Activated gamma-delta T cell (primary cell): ENCODE measurements at places on chromosomes 1 and 21.

- DNase-seq: no peak
These were observed at the start of gene TFF3 for GRCh38 chr21:42315296-42315891. TFF3 (minus strand) TSS chr21:42315409; CDS start chr21:42315374, 35 bp downstream.

DNA sequence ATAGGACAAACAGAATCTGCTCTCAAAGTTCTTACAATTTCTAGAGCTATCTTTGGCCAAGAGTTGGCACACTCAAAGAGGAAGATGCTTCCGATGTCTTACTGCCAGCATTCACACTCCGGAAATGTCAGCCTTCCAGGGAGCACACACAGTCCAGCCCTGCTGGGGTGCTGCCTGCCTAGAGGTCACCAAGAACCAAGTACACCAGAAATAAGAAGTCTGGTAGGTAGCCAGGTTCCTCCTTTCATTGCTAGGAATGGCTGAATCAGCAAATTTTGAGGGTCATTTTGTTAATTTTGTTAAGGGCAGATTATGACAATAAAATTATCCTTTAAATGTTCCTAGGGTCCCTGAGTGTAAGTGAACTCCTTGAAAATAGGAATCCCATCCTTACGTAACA is 77.5 kb downstream of the PLPP3 start:
- no peak for DNase-seq

- DNase-seq: no peak
These were observed 234.8 kb downstream of the GPR52 start for GRCh38 chr1:174682419-174683008.

DNA sequence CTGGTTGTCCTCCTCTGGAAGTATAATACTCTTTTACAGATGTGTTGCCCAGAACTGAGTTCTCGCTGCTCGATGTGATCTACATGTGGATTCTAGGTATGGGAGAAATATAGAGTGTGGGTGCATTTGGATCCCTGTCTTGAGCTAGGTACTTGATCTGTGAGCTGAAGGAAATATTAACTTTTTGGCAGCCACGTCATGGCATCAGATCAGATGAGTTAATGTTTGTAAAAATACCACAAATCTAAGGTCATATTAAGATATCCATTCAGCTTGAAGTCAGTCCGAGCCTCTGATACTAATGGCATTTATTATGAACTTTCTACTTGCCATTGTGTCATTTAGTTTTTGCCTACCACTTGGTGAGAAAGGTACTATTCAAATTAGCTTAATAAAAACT is 24.6 kb downstream of the MAPKAPK2 start:
- DNase-seq: no peak

- no peak for DNase-seq
These were observed 14.5 kb downstream of the DLGAP3 start for GRCh38 chr1:34914958-34915357.

DNA sequence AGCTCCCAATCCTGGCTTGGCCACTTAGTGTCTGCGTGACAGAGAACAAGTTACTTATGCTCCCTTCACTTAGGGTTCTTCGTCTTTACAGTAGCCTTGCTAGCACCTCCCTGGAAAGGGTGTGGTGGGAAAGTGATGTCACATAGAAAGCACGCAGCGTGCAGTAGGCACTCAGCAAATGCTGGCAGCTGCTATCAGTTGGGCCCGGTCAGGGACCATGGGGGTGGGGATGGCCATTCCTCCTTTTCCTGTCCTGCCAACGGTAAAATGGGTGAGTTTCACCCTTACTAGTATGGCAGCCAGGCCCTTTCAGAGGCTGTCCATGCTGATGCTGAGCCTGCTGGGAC is 6.2 kb upstream of the KCNA10 start:
- no peak for DNase-seq

GRCh38 chr1:239387304-239388158 is 1.2 kb downstream of the CHRM3 start:
- DNase-seq: no peak

DNA sequence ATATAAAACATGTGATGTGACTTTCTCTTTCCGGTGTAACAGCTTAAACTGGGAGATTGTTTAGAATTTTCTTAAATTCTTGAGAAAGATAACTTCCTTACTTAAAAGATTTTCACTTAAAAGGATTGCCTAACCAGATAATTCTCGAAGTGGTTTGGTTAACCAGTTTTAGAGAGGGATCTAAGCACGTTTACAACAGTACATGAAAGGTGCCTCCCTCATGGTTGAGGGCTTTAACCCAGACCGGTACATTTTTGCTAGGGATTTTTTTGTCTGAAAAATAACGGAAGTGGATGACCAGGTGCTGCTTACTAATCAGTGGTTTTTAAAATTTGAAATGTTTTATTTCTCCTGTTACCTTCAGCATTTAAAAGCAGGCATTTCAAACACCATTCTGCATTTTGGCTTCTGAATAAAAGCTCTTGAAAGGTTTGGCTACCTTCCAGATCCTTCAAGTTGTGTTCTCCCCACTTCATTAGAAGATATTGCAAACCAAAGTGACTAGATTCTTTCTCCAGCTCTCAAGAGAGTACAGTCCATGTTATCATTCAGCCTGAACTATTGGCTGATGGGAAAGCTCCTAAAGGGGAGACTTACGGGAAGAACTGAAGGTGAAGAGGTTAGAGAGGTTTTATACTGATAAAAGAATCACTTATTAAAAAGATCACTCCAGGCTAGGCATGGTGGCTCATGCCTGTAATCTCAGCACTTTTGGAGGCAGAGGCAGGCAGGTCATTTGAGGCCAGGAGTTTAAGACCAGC is 12.8 kb downstream of the S100PBP start:
- DNase-seq: no peak

DNA sequence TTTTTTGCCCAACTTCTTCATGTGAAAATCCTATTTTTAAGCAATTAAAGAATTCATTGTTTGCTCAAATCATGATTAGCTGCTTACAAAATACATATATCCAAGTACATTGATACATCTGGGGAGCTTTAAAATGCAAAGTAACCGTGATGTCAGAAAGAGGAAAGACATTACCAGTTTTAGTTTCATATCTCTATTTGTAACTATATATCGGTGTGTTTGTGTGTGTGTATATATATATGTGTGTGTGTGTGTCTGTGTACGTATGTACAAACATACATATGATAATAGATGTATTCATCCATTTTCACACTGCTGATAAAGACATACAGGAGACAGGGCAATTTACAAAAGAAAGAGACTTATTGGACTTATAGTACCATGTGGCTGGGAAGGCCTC is 310.1 kb downstream of the DPYD start:
- DNase-seq: no peak

- no peak for DNase-seq
These were observed 74.0 kb upstream of the RALGPS2 start for GRCh38 chr1:178650934-178651511.

DNA sequence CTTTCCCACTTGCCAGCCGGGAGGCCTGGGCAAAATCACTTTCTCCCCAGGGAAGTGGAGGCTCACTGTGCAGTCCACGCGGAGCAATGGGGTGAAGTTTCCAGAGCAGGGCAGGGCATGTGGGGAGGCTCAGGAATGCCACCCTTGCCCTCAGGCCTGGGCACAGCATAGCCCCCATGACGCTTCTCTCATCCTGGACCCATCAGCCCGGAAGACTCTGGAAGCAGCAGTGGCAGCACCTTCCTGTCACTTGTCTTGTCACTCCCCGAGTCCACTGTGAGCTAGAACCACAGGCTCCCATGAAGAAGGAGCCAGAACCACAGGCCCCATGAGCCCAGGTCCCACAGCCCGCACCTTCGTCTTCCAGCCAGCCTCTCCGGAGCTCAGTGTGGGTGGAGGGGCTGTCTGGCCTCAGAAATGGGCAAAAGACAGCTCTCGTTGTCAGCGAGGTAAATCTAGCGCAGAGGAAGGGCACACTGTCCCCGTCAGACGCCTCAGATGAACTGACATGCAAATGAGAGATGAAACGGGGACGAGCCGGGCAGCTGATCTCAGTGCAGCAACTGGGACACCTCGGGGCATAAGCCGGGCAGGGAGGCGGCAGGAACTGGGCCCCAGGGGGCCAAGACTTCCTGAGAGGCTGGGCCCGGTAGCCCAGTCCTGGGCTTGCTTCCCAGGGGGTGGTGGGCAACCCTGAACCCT is 6.1 kb downstream of the PDE9A start:
- no peak for DNase-seq

DNA sequence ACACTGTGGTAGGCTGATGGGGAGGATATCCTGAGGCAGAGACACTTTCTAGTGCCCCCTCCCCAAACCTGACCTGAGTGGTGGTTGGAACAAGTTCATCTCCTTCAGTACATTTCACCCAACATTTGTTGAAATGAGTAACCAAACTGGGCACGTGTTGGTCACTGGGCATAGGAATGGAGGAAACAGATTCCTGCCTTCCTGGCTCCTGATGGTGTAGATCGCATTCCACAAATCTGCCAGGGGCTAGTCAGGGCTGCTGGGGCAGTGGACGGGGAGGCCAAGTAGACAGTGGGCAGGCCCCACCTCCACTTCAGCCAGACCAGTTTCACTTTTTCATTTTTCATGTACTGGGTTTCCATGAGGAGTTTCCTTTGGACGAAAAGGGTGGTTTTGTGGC is 16.5 kb upstream of the ALX3 start:
- no peak for DNase-seq

- DNase-seq: peak; percentile 3
These were observed 106.0 kb downstream of the TPTE start for GRCh38 chr21:10627316-10627863.

DNA sequence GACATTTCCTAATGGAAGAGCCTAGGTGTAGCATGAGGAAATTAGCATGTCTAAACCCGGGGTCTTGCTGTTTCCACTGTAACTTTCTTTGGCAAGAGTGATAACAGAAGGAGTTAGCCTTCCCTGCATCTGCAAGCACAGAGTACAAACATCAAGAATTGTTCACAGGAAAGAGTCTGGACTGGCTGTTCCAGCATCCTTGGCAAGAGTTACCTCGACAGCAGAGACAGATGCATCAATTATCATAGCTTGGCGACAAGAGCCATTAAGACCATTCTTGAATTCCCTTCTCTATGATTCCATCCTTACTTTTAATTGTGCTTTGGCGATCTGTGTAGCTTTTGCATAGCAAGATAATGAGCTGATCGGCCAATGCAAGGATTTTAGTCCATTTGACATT is 82.8 kb upstream of the RALGPS2 start:
- DNase-seq: no peak

GRCh38 chr1:109816175-109816811 is 52.6 kb upstream of the EPS8L3 start:
- DNase-seq: no peak

DNA sequence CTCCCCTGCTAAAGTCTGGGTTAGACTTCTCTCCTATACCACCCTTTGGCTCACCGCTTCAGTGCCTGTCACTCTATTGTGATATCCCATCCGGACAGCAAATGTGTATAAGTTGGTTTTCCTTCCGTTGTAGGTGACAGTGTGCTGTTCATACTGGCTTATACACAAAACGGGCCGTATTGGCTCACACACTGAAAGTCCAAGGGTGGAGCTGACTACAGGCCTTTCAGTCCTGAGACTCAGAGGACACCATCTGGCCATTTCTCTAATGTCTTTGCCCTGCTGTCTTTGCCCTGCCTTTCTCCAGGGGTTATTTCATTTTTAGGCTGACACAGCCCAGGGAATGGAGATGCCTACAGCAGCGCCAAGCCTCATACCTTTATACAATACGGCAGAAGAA is 90.7 kb downstream of the URB2 start:
- no peak for DNase-seq

DNA sequence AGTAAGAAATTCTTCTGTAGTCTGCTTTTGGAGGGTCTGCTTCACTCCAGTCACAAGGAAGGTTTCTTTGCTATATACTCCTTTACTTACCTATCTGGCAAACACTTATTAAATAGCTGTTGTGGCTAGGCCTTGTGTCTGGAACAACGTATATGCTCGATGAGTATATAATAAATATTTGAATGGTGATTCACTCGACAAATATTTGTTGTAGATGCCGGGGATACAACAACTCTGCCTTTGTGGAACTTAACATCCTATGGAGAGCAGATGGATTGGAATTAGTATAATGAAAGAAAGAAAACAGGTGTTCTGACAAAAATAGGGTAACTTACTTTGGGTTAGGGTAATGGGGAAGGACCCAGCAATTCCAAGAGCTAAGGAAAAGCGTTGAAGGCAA is 31.1 kb downstream of the KPNA6 start:
- DNase-seq: no peak

- DNase-seq: no peak
These were observed 7.3 kb upstream of the CLSPN start for GRCh38 chr1:35777109-35777508.

- DNase-seq: no peak
These were observed 32.3 kb downstream of the DOP1B start for GRCh38 chr21:36188937-36189336.

DNA sequence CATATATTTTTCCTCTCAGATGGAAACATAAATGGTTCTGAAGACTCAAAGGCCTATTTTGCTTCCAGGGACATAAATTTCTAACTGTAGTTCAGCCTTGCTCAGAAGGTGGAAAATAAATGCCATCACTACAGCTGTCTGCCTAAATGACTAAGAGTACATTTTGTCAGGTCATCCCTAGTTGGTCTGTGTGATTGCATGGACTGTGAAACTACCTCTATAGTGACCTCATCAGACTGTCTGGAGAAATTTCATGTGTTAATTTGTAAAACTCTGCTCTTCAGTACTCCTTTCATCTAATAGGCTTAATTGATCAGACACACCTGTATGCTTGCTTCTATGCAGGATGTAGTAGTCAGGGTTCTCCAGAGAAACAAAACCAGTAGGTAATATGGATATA is 886.9 kb downstream of the AMY1C start:
- no peak for DNase-seq

DNA sequence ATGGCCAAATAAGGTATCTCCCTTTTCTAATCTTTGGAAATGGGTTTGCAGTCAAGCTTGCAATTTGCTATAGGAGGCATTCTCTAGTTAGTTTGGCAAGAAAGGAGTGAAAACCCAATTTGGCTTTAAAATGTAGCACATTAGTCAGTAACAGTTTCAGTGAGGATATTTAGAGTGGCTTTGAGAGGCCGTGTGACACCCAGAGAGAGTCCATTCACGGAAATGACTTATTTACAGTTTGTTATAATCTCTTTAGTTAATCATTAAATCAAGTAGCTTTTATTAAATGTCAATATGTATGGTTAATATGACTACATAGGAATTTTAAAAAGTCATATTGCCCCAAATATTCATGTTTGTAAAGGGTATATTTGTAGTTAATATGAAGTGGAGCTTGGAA is 9.6 kb downstream of the ZBTB18 start:
- no peak for DNase-seq
